ENCODE measurements at places on chromosomes 3 and 15. TPM values are rescaled to one million over a fixed set of nuclear protein-coding genes. Genes with fewer than 3 reads are reported as not detected.

APOD gene
- total RNA-seq: not detected

GRCh38 chr3:42660131-42660715 is 6.7 kb downstream of the ZBTB47 start:
- no peak for DNase-seq

DNA sequence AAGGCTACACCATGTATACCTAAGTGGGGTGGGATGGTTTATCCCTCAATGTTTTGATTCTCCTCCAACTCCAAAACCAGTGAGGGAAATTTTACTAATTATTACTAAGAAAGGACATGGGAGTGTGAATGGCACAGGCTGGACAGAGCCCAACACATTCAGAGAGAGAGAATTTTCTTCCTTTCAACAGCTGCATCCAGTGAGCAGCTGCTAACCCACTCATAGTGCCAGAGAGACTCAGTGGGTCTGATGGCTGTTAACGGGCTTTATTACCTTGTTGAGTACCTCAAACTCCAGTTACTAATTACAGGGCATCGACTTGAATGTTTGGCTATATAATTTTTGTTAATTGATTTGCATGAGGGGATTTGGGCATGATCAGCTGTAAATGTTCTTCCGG is 75.8 kb downstream of the RORA start:
- DNase-seq: no peak

SEMA3F gene
- total RNA-seq: 36.1 TPM
